ENCODE measurements at places on chromosomes 4 and X.

DNA sequence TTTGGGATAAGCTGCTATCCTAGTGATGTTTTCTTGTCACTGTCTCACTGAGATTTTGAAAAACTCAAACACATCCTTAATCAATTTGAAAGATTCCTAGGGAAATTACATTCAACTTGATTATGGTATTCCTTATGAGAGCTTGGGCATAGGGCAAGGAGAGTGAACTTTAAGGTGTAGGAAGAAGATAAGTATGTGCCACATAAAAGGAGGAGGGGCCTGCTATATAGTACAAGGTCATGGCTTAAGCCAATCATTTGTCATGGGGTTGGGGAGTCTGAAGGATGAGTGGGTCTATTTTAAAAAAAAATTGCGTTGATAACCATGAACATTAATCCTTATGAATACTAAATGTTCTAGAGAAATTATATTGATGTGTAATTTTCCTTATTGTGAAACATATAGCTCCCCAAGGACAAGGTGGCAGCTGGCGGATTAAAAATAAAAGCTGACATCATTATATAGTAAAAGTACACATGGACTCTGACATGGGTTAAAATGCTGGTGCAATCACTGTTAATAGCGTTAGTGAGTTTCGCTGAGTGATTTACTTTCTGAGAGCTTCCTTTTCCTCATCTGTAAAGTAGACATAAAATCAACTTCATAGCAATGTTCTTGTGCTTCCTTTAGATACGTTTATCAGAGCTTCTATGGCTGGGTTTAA lies 17.4 kb downstream of the GALNT7 start:
- no peak for DNase-seq

- DNase-seq, result no peak
These were observed 216.2 kb upstream of the BMP3 start for GRCh38 chr4:80814266-80814665.

DNA sequence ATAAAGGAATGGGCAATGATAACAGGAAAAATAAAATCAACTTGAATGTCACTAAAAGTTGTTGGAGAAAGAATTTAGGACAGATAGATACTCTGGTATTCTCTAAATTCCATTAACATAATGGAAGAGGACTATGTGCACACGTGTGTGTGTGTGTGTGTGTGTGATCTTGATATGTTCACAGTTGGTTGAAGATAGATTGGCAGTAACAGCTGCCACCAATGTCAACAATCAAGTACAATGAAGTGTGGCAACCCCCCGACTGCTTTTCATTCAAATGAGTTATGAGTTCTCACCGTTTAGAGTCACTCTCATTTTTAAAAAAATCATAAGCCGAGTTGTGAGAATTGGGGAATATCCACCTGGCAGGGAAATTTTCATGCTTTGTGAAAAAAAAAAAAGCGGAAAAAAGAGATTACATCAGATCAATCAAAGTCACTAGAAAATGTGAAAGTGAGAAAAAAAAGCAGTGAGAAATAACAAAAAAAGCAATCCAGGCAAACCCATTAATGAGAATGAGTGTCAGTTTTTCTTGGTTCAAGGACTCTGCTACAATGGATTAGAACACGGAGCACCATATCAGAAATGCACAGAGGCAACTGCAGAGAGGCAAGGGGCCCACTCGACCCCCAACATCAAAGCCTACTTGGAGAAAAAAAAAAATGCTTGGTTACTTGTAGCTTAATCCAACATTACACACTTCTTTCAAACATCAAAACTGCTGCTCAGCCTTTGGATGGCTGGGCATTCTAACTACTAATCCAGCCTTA lies 414.9 kb upstream of the PITX2 start:
- DNase-seq, result no peak

DNA sequence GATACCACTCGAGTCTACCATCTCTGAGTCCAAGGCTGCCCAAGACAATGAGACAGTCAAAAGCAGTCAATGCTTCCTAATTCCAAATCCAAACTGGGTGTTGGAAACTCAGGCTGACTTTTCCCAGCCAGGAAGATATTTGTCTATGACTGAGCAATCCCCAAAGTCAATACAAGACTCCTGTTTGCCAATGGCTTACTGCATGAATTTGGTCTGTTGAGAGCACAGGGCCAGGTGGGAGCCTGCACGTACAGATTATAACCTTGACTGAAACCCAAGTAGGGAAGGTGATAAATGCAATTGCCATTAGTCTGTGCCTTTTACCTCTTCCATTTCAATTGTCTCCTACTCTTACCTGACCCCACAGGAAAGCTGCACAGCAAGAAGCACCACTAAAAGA lies 72.6 kb upstream of the PPARGC1A start:
- DNase-seq, result no peak

DNA sequence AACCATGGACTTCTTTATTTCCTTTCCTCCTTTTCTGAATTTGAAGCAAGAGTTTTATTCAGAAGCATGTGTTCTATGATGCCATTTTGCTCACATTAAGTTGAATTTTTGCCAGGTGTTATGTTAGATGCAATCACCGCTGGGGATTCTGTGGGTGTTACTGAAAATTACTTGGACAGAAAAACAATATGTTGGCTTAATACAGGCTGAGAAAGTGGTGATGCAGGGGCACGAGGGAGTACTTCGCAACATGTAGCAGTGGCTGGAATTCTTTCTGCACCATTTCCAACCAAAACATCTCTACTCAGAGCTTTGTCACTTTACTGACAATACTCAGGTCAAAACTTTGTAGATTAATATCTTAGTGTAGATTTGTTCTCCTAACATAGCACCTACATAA lies 109.2 kb upstream of the PCDH18 start:
- DNase-seq, result no peak

DNA sequence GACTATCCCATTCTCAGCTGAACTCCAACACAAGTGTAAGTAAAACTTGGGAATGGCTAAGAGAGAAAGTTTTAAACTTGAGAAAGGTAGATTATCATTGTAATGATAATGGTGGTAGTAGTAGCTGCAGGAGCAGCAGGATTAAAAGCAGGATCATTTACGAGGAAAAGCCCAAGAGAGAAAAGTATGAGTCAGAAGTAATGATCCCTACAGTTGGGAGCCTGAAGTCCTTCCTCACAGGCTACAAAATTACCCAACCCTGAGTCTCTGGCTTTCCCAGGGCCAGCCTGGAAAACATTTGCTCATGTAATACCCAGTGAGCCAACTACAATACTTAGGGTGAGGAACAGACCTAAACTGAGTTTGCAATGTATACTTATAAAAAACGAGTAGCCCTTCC lies 4.4 kb upstream of the PRDM8 start:
- DNase-seq, result no peak

DNA sequence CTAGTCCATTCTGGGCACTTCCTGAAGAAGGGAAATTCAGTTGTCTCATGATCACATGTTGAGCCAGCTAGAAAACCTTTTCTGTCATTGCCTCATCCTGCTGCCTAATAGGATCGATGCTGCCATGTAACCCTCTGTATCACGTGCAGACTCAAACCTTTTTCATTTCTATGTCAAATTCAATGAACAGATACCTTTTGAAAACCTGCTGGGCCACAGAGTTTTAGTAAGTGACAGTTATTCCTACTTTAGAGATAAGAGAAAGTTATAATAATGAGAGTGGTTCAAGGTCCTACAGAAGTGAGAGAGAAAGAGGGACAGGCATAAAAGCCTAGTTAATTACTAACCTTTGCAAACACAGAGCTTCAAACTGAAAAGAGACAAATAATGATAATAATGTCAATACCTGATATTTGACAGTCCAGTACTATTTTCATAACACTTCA lies 46.0 kb downstream of the MAOA start:
- no peak for DNase-seq

- DNase-seq, result no peak
These were observed 7.1 kb upstream of the TLR2 start for GRCh38 chr4:153676984-153677383.

DNA sequence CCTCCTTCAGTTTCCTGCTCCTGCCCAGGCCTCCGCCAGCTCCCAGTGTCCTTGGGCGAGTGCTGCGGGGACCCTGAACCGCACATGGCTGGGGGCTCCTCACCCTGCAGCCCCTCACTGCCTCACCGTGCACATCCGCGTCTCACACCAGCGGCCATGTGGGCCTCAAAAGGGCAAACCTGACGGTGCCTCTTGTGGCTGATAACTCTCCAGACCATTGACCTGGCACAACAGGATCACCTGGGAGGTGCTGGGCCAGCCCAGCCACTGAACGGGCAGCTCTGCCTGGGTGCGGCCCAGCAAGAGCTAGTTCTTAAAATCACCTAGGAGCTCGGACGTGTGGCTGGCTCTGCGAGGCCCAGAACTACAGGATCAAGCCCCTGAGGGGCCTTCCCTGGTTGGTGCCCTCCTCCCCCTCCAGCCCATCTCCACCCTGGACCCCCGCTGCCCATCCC lies 4.1 kb upstream of the S100P start:
- DNase-seq, result no peak

- no peak for DNase-seq
These were observed 119.2 kb downstream of the RAPGEF2 start for GRCh38 chr4:159222043-159222552.

DNA sequence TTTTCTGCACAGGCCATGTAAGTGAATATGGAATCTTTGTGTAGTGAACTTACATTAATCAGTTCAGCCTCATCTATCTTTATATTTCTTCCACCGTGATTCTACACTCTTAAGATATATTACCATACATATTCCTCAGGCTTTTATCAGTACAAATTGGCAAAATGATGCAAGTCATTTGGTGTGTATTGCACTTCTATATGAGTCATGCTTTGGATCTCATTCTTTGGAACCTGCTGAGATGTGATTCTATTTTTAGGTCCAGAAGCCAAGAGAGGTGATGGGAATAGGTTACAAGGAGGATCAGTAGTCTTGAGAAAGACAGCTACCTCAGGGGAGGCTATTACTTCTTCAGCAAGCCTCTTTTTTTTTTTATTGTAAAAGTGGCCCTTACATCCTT lies 204.4 kb downstream of the ZNF330 start:
- no peak for DNase-seq

GRCh38 chr4:171880136-171880535 lies 66.9 kb downstream of the GALNTL6 start:
- DNase-seq, result no peak
